ENCODE measurements at places on chromosomes 6 and 20.

GRCh38 chr6:81844686-81845085 is 92.2 kb upstream of the TENT5A start:
- no peak for DNase-seq

DNA sequence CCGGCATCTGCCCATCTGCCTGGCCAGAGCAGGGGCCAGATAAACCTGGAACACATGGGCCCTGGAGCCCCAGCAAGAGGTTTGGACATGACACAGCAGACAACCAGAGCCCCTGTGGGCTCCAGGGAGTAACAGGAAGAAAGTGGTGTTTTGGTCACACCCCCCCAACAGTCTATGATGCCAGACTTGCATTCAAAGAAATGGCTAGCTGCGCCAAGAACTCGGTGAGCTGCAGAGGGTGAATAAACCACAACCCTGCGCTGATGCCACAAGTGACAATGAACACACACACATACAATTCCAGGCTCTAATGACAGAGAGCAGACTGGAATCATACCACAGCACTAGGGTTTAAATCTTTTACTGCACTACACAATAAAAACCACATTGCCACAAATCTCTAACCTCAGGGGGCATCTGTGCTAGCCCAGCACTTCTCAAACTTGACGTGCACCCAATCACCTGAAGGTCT is 34.0 kb downstream of the TRERF1 start:
- peak; percentile 71 for DNase-seq

DNA sequence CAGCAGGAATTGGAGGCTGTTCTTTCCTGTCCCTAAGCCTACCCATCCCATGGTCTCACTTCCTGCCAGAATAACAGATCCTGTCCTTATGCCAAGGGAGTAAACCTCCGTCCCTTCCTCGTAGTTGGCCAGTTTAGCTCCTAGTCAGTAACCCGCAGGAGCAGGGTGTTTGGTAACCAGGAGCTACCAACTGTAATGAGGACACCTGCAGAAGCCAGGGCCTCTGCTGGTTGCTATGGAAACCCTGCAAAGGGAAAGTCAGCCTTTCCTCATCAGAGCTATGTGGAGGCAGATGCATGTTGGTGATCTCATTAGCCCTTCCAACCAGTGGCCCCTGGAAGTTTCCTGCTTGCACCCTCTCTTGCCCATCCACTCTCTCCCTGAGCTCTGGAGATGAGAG is 368.2 kb upstream of the SULF2 start:
- no peak for DNase-seq

GRCh38 chr6:107444277-107444676 is 15.1 kb downstream of the PDSS2 start:
- DNase-seq, result no peak

DNA sequence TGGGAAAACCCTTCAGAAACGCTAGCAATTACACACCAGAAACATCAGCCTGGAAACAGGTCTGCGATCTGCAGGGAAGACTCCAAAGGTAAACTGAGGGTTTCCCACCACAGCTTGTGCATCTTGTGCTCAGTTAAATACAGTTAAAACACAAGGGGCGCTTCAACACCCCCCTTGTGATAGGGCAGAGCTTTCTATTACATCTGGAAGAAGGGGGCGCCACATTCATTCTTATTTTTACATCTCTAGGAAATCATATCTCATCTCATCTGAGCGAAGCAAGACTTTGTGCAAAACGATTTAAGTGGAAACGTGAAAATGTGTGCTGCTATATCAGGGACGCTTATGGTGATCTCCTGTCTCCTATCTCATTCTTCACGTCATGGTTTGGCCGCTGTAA is 58.5 kb downstream of the PRND start:
- DNase-seq, result no peak

DNA sequence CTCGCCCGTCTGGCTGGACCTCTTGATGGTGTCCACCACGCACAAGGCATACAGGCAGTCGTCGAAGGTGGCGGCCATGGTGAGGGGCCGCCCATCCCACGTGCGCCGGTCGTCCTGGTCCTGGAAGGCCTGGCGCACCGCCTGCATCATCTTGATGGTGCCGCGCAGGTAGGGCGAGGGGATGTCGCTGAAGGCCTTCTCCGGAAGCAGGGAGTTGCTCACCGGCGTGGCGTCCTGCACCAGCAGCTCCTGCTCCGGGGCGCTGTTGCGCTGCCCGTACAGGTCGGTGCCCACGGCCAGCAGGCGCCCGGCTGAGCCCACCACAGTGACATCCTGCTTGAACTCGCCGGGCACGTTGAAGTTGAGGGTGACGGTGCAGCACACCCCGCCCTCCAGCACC is 36.5 kb upstream of the TBC1D7 start:
- no peak for DNase-seq

DNA sequence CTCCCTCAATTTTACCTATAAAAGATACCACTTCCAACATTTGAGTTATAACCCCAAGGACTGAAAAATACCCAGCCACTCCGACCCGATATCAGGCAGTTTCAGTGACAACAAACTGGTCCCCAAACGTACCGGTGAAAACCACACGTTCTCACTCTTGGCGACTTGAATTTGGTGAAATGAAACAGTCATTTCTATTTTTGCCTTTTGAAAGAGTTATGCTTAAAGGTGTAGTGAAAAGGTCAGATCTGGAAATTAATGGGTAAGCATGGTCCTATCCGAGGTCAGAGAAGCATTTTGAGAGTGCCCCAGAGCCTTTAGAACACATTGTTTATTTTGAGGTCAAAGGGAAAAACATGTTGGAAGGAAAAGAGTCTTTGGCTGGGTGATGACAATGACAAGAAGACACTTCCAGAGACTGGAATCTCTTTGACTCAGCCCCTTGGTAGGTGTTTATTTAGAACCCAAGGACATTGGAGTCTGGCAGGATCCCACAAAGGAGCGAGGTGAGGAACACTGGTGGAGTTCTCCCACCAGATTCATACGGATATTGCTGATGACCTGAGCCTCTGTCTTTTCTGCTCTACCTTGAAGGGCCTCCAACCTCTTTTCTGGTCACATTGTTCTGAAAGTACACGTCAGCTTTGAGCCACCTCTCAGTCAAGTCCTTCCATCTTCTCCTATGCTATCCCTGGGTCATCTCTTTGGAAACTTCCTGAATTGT is 235.0 kb downstream of the GMPR start:
- DNase-seq, result peak; percentile 43

DNA sequence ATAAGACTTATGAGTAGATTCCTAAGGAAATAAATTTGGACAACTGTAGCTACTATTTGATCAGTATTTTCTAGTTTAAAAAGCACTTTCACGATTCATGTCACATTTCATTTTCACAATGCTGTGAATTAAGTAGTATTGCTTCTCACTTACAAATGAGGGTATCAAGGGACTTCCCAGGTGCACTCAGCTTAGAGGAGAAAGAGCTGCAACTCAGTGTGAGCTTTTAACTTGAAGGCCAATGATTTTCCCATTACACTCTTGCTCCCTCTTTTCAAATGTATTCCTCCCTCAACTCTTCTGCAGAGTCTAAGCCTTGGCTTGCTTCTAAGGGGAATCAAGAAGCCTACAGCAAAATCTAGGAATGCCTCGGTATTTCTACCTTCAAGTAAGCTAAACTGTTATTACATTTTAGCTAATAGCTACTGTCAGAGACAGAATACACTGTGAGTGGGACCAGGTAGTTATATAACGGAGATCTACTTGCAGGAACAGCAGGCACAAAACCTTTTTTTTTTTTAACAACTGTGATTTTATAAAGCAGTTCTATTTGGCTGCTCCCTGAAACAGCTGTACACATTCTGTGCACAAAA is 339.0 kb downstream of the SYNE1 start:
- no peak for DNase-seq

- no peak for DNase-seq
These were observed 25.6 kb upstream of the IER3 start for GRCh38 chr6:30769853-30770524.

DNA sequence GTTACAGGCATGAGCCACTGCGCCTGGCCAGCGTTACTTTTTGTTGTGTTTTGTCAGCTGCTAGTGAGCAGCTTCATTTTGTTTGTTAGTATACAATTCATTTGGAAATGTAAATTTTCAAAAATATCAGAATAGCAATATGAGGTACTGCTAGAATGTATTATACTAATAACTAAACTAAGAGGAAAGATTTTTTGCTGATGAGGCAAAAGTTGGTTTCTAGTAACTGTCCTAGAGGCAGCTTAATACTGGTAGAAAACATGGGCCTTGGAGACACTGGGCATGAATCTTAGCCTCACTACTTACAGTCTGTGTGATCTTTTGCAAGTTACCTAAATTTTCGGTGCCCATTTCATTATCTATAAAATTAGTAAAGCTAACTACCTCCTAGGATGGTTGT is 24.1 kb downstream of the TTK start:
- no peak for DNase-seq

DNA sequence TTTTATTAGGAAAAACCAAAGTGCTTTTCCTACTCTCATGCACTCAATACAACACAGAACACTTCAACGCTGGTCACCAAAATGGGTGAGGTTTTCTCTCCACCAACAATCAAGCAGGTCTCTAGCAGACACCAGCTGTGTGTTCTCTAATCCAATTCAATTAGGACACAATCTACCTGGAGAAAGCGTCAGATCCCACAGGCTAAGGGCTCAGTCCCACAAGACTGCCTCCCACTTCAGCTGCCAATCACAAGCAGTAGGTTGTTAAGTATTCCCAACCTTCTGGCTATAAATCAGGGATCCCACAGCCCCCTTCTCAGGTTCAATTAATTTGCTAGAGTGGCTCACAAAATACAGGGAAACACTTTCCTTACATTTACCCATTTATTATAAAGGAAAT is 47.7 kb downstream of the STMND1 start:
- DNase-seq, result no peak

DNA sequence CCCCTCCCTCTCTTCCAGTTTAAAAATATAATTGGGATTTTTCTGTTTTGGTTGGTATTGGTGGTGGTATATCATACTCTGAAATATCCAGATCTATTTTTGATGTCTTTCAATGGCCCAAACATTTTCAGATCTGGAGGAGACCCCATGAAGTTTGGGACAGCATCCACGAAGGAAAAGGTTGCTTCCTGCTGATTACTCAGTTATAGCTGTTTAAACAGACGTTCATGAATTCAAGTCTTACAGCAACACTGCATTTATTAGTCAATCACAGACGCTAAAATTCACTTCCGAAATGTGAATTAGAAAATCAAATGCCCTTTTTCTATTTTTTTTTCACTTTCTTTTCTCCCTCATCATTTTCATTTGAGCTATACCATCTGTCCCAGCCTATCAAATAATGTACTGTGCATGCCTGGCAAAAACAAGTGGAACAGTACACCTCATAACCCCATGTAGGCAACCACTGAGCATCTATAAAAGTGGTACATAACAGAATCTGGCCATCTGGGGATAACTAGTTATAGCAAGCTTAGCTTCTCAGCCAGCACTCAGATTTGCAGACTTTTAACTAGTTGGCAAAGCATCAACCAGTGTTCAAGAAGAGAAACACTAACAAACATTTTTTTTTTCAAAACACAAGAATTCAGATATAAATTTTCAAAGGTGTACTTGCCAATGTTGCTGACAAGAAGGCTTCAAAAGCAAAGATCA is 124.5 kb downstream of the HIVEP2 start:
- no peak for DNase-seq

DNA sequence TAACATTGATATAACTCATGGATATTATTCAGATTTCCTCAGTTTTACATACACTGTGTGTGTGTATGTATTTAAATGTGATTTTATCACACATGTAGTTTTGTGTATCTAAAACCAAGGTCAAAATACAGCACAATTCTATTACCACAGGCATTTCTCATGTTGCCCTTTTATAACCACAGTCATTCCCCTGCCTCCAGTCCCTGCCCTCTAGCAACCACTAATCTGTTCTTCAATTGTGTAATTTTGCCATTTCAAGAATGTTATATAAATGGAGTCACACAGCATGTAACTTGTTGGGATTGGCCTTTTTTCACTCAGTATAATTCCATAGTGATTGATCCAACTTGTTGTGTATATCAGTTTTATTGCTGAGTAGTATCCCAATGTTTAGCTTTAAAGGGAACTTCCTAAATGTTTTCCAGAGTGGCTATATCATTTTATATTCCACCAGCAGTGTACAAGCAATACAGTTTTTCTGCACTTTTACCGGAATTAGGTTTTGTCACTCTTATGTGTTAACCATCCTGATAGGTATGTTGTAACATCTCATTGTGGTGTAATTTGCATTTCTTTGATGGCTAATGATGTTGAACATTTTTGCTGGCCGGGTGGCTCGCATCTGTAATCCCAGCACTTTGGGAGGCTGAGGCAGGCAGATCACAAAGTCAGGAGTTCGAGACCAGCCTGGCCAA is 338.2 kb downstream of the SOX4 start:
- DNase-seq, result no peak

DNA sequence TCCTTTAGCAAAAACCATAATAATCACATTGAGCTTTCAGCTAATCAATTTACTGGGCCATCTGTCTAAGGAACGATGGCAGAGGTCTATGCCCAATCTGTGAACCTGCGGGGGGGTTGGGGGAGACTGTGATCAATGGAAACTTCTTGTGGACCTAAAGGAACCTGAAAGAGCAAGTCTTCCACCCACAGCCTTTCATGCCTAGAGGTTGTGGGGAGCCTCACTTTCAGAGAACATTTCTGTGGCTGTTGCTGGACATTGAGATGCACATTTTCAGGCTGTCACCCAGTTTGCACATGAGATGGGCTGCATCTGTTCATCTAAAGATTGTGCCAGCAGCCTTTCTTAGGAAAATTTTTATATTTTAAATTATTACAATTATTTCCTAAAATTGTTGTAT is 310.0 kb upstream of the SPTLC3 start:
- DNase-seq, result no peak

GRCh38 chr20:7723284-7723683 is 217.0 kb downstream of the HAO1 start:
- no peak for DNase-seq
